Neural progenitor cell (in vitro differentiated cells): ENCODE measurements at places on chromosomes 4 and X. TPM values are rescaled to one million over a fixed set of nuclear protein-coding genes. Genes with fewer than 3 reads are reported as not detected.

DNA sequence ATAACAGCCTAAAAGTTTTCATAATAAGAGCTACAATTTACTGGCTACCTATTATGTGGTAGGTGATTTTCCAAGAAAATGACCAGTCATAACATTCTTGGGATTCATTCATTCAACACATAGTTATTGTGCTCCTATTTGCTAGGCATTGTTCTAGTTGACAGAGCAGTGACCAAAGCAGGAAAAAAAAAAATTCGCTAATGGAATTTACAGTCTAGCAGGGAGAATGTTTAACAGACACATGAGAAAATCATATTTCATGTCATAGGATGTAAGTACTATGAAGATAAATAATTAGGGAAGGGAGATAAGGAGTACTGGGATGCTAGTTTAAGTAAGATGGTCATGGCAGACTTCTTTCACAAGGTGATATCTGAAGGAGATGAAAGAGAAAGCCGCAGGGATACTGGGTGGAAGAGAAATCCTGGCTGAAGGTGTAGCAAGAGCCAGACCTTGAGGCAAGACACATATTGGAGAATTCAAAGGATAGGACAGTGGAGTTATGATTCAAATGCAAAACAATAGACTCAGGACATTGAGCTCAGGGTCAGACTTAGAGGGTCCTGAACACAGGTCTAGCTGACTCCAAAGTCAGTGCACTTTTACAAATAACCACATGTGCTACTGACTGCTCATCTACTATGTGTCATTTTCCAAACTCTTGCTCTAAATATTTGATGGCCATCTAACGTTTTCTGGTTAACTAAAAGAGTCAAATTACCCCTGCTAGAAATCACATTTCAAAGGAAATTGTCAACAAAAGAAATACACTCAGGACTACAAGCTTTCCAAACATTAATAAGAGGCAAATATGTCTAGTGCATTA lies 20.4 kb downstream of the SPCS3 start:
- no peak for DNase-seq

GRCh38 chr4:41611881-41612871 lies 74.2 kb downstream of the LIMCH1 start:
- DNase-seq: peak; percentile 75

GRCh38 chr4:6425336-6425735 lies 47.1 kb downstream of the PPP2R2C start:
- no peak for DNase-seq

ZBED1 gene
- total RNA-seq: 36.9 and 37.0 TPM in 2 replicates

- peak; percentile 33 for DNase-seq
Observed at GRCh38 chrX:80021621-80022020, 7.1 kb downstream of the TBX22 start.

GRCh38 chr4:101321481-101322042 lies 25.8 kb downstream of the PPP3CA start:
- no peak for DNase-seq

DNA sequence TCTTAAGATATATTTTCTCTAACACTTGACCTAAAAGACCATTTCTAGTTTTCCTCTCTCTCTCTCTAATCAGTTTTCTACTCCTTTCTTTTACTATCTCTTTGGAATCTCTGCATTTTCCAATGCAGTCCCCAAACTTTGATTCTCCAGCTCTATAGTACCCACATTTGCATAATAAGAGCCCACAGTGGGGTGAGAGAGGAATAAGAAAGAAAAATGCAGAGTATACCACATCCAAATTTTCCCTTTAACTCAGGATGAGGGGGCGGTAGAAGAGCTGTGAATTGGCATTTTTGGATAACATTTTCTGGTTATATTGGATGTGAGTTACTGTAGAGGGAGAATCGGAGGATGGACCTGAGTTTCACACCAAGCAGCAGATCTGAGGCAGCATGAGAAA lies 74.4 kb upstream of the SOD3 start:
- DNase-seq: no peak

GRCh38 chrX:84893897-84894296 lies 109.8 kb upstream of the APOOL start:
- DNase-seq: no peak

SPANXN2 gene
- total RNA-seq: not detected in 2 replicates

- no peak for DNase-seq
Observed at GRCh38 chr4:64715741-64716140, 306.5 kb upstream of the TECRL start.

DNA sequence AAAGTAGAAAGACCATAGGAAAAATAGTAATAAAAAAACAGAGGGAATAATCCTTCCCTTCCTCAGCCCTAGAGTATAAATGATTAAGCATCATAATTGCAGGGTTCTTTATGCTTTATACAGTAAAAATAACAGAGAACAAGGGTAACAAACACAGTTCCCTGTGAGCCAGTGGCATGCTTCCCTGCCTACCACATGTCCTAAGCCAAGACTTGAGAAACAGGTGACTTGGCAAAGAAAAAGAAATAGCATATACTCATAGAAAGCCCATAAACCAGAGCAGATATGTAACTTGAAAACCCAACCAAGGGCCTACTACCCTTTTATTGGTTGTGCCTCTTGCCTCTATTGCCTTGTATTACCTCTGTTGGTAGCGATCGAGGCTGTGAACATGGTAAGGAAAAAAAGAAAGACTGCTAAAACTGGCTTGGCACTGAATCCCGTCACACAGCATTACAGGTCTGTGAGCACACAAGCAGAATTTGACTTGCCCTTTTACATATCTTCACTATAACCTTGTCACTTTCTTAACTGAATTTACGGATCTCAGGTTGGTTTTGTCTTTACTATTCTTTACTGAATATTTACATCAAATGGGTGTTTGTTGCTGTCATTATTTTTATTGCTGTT lies 30.9 kb upstream of the MYOZ2 start:
- DNase-seq: no peak
